ENCODE measurements at places on chromosomes 16 and 17.

DNA sequence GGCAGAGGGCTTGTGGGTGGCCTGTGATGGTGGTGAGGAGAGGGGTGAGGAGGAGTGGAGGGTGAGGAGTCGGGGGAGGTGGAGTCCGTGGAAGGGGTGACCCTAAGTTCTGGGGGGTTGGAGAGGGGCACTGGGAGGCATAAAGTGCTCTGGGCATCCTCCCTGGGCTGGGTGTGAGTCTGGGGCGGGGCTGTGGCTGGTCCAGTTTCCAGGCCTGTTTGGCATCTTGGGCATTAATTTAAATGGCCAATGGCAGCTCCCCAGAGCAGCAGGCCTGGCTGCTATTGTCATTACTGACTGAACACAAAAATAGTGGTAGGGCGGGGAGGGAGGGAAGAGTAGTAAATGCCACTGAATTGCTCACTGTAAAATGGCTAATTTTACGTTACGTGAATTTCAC is 7.7 kb upstream of the ARHGAP23 start:
- no peak for DNase-seq

GRCh38 chr17:57913575-57914272 is 41.5 kb downstream of the CUEDC1 start:
- no peak for DNase-seq

DNA sequence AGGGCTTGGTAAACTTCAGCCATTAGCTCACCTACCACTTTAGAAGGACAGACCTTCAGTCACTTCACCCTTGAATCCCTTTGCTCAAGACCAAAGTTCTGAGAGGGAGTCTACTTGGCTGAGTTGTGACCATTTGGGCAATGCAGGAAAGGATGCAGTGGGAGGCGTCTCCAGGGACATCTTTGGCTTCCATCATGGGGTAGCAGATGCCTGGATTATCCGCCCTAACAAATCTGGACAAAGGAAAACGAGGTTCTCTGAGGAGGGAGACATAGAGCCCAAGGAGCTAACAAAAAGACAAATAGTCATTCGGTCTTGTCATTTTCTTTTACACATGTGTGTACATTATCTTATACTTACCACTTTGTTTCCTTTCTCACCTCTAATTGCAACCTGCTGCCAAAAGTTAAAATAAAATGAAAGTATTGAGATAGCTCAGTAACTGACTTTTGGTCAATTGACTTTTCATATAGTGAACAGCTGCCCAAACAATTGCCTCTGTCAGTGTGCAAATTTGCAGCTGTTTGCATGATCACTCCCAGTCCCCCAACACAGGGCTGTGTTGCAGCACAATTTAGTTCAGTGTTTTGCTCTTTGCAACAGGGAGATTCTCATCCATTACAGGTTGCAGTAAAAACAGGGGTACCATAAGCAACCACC is 108.9 kb upstream of the EEF2KMT start:
- no peak for DNase-seq

- no peak for DNase-seq
These were observed 27.8 kb downstream of the MYH10 start for GRCh38 chr17:8602679-8603078.

GRCh38 chr17:66985338-66986237 is 21.1 kb downstream of the CACNG4 start:
- no peak for DNase-seq

DNA sequence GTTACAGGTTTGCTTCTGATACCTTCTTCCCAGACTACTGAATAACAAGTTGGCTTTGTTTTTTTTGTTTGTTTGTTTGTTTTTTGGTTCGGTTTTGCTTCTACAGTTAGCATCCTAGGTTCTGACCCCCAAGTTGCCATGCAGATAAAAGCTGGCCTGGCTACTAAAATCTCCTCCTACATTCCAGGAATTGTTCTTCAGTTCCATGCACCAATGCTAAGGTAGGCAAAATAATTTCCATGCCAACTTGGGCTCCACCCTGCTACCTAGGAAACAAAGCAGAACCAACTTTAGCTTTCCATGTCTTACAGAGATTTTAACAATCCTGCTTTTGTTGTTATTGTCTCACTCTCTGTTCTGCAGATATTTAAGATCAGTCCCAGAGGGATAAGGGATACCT is 495.5 kb upstream of the SOX9 start:
- DNase-seq: no peak

GRCh38 chr16:17801068-17801467 is 330.3 kb upstream of the XYLT1 start:
- no peak for DNase-seq

GRCh38 chr16:82071421-82071820 is 36.4 kb downstream of the HSD17B2 start:
- no peak for DNase-seq

GRCh38 chr16:69482410-69482991 is 58.1 kb downstream of the CYB5B start:
- peak; percentile 68 for DNase-seq

GRCh38 chr17:3813171-3813570 is 12.2 kb upstream of the ITGAE start:
- no peak for DNase-seq

DNA sequence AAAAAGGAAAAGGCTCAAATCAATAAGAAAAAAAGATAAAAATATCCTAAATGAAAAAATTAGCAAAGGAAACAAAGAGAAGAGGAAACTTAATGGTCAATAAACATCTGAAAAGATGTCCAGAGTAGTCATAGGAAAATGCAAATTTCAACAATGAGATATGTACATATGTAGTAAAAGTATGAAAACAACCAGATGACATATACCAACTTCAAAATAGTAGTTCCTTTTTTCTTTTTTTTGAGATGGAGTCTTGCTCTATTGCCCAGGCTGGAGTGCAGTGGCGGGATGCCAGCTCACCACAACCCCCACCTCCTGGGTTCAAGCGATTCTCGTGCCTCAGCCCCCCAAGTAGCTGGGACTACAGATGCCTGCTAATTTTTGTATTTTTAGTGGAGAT is 21.7 kb upstream of the NFAT5 start:
- DNase-seq: no peak

DNA sequence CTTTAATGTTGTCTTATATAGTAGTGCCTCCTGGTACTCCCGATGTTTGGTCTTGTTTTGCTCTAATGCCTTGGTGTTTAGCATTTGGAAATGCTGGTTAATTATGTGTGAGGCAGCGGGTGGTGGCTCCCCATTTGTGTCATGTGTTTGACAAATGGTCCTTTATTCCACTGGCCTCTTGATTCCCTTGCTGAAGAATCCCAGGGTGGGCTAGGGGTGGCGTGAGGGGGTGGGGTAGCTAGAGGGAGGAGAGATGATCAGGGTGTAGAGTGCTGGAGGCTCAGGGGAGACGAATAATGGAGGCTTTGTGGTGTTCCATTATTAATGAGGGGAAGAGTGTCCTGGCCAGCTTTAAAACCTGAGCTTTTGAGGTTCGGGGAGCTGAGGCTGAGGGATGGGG is 5.4 kb downstream of the DYNLL2 start:
- DNase-seq: no peak

DNA sequence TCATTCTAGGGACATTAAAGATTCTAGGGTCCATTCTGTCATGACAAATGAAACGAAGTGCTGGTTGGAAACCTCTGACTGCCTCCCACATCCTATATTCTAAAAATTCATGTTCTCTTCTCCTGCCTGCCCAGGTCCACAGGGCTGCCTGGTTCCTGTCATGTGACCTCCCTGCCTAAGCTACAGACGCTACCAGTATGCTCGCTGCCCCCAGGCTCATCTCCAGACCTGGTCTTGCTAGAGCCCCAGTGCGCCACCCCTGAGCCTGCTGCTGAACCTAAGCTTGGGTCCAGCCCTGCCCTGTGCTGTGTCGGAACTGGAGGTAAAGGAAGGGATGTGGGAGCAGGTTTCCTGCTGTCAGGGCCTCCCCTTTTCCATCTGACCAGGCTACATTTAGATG is 231.6 kb upstream of the CDH5 start:
- no peak for DNase-seq

DNA sequence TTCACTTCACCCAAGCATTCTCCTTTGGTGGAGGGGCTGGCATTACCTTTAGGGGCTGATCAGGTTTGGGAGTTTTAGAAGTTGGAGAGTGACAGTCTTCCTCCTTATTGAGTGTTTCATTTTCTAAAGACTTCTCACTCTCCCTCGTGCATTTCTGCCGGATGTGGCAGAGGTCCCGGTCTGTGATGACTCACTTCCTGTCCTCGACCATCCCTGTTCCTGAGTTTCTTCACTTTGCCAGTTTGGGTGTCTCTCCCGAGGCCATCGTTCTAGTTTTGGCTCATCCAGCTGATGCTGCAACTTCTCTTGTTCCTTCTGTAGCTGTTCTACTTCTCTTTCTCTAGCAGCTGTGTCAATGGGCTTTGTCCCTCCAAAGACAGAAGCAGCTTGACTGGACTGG is 104.3 kb downstream of the PHKB start:
- DNase-seq: no peak

- DNase-seq: no peak
These were observed 169.8 kb downstream of the IRF8 start for GRCh38 chr16:86068722-86069121.

DNA sequence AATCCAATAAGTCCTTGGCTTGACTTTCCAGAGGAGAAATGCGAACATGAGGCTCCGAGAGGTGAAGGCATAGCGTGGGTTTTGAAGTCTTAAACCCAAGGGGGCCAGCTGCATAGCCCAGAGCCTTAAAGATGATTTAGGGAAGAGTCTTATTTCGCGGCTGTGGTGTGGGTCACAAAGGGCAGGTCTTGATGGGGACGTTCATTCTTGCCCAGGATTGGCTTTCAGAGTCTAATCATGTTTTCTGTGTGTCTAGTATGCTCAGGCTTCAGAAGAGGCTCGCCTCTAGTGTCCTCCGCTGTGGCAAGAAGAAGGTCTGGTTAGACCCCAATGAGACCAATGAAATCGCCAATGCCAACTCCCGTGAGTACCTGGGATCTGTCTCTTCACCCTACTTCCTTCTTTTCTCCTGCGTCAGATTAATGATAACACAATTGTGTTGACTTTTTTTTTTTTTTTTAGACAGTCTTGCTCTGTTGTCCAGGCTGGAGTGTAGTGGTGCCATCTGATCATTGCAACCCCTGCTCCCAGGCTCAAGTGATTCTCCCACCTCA is 951 bp downstream of the RPL19 start:
- DNase-seq: no peak

- peak; percentile 68 for DNase-seq
These were observed 4.8 kb upstream of the QPRT start for GRCh38 chr16:29674188-29674587.

GRCh38 chr16:69049146-69049545 is 56.3 kb upstream of the HAS3 start:
- DNase-seq: no peak

GRCh38 chr16:4428500-4428899 is 2.8 kb downstream of the DNAJA3 start:
- DNase-seq: no peak

GRCh38 chr16:73214825-73215677 is 167.1 kb upstream of the ZFHX3 start:
- DNase-seq: no peak

DNA sequence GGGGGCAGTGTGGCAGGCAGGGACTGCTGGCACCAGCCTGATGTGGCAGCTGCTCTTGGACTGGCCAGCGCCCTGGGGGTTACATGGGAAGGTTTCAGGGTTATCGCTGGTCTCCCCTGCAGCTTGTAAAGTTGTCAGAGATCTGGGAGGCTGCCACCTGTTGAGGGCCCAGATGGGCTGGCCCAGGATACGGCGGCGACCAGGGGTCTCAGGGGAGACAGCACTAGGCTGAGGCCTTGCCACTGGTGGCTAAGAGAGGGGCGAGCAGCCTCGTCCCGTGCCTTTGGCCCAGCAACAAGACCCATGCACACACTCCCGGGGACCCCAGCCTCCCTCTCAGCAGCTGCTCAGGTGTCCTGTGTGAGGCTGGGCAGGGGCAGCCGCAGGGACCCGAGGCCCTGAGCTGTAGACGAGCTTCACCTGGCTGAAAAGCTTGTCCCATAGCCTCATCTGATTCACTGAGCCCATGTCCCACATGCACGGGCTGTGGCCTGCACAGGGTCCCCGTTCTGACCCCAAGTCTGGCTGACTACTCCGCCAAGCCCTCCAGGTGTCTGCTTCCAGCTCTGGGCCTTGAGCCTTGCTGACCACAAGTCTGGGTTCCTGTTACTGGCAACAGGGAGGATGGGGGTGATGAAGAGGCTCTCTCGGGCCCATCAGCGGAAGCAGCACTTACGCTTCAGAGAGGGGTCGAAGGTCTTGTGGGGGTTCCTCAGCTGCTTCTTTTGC is 6.2 kb downstream of the DUS1L start:
- no peak for DNase-seq

- DNase-seq: no peak
These were observed 30.9 kb downstream of the PGS1 start for GRCh38 chr17:78409191-78409928.

GRCh38 chr17:44530896-44531418 is 26.3 kb upstream of the FZD2 start:
- no peak for DNase-seq

DNA sequence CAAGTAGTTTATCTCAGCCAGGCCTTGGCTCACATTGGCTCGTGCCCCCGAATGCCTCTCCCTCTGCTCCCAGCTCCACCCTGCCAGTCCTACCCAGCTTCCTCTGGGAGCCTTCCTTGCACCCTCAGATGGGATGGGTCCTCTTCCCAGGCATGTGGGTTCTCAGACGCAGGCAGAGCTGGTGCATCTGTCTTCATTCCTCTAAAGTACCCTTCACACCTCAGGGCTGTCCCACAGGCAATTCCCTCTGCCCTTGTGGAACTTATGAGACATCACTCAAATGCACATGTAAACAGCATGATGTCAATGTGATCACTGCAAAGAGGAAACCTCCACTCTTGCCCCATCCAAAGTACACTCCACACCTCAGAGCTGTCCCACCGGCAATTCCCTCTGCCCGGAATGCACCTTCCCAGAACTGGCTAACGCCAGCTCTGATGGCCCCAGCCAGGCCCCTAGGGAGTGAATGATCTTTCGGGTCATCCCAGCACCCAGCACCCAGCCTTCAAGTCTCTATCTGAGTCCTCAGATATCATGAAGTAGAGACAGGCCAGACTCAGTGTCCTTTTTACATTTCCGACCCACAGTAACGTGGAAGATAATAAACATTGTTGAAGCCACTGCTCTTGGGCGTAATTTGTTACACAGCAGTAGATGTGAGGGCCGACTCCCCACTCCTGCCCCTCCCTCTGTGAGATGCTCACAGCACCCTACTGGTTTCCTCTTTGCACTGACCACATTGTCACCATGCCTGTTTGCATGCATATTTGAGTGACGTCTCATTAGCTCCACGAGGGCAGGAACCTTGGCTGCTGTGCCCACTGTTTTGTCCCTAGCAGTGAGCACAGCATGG is 85.4 kb downstream of the N4BP1 start:
- no peak for DNase-seq

DNA sequence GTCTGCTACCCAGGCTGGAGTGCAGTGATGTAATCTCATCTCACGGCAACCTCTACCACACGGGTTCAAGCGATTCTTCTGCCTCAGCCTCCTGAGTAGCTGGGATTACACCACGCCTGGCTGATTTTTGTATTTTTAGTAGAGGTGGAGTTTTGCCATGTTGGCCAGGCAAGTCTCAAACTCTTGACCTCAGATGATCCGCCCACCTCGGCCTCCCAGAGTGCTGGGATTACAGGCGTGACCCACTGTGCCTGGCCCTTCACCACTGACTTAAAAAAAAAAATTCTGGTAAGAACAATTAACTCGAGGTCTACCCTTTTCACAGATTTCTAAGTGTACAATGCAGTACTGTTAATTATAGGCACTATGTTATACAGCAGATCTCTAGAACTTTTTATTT is 279.4 kb downstream of the PARN start:
- no peak for DNase-seq
